Activated CD4-positive, CD25-positive, alpha-beta regulatory T cell treated with anti-CD3 and anti-CD28 coated beads, Interleukin-2, amount 50 U/mL, for 24 hours (primary cell): ENCODE measurements at places on chromosomes 6 and 20.

DNA sequence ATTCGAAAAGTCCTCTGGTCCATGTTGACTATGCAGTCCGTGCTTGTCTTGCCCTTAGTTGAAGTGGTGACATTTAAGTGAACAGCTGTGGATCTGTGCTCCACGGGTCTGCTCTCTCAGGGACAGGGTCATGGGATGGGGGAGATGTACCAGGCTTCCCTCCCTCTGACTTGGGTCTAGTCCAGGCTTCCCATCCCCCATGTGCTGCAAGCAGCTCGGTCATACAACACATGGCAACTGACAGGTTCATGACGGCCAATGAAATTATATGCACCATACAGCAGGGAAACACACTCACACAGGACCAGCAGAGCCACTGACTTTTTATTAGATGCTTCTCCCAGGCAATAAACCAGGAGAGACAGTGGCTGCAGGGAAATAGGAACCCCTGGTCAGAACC, 201.4 kb downstream of the PTPRT start:
- ATAC-seq, result no peak

- ATAC-seq, result peak; percentile 44
These were observed 10.2 kb downstream of the UNC5CL start for GRCh38 chr6:41028561-41029412.

- ATAC-seq, result no peak
These were observed 480.9 kb upstream of the MARCKS start for GRCh38 chr6:113375950-113376846.

- ATAC-seq, result no peak
These were observed 5.2 kb upstream of the HMGN3 start for GRCh38 chr6:79239536-79240168.

- no peak for ATAC-seq
These were observed 6.9 kb upstream of the KIF16B start for GRCh38 chr20:16580147-16580546.

DNA sequence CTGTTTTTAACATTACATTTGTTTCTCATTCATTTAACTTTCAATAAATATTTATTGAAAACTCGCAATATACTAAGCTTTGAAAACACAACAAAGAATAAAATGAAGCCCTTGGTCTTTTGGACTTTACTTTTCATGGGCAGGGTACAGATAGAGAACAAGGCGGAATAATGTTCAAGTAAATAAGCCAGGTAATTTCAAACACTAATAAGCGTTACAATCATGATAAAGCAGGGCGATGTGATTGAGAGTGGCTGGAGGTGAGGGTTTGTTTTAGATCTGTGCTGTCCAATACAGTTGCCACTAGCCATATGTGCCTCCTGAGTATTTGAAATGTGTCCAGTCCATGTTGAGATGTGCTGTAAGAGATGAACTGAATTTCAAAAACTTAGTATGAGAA, 307.1 kb downstream of the ALDH8A1 start:
- ATAC-seq, result no peak

DNA sequence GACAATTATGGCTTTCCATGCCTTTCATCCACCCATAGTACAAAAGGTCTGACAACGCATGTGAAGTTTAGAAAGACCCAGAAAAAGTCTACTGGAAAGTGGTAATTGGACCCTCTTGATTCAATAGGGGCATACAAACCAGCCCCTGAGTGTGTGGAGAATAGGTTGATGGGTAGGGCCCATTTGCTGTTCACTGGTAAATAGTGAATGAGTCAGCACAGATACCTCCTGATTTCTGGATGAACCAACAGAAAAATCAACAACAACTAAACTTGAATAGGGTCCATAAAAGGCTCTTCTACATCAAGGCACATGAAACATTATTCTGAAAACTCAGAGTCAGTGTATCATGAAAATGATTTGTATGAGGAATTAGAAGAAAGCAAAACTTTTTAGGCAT, 235.4 kb upstream of the SLC35B3 start:
- ATAC-seq, result no peak

- no peak for ATAC-seq
These were observed 53.5 kb downstream of the BCAS4 start for GRCh38 chr20:50848341-50848808.

DNA sequence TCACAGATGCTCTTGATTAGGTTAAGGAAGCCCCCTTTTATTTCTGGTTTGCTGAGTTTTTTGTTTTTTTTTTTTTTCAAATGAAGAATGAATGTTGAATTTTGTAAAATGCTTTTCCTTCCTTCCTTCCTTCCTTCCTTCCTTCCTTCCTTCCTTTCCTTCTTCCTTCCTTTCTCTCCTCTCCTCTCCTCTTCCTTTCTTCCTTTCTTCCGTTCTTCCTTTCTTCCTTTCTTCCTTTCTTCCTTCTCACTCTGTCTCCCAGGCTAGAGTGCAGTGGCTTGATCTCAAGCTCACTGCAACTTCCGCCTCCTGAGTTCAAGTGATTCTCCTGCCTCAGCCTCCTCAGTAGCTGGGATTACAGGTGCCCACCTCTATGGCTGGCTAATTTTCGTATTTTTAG, 158.2 kb downstream of the ZFAND3 start:
- ATAC-seq, result no peak

DNA sequence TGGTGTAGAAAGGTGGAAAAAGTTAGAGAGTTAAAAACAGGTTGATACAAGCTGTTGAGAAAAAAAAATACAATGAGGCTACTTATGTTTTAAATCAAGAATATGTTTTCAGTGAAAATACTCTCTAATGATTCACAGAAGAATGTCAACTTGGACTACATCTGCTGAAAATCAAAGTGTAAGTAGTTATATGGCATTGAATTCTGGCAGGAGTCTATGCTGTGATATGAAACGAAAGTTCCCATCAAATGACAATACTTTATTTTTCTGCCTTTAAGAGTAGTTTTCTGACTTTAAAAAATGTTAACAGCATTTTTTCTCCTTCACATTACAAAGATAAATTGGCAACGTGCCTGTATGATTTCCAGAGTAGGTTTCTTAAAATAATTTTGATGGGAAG, 158.3 kb downstream of the EYA4 start:
- ATAC-seq, result no peak
